Posterior cingulate gyrus (tissue), 11 donors: ENCODE measurements at places on chromosomes 1 and 21.

GRCh38 chr1:167633258-167633944 is 3.4 kb downstream of the RCSD1 start:
- DNase-seq = no peak

- DNase-seq = no peak
These were observed 308.4 kb downstream of the RGS7 start for GRCh38 chr1:241048622-241049021.

GRCh38 chr1:28111157-28111556 is 22.7 kb upstream of the EYA3 start:
- DNase-seq = no peak

DNA sequence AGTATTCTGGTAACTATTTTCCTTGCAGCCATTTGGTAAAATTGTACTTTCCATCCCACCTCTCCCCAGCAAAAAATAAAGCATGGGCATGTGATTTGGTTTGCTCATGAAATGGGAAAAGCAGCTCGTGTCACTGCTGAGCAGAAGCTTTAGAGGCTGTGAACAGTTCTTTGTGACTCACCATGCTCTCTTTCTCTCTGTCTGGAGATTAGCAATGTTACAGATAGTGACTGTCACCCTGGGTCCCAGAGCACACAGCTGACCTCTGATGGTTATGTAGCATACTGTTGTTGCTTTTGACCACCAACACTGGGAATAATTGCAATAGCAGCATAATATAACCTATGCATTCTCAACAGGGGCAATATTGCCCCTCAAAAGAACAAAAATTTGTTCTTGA is 70.6 kb downstream of the RGS2 start:
- DNase-seq = no peak

- DNase-seq = no peak
These were observed 71.5 kb downstream of the USP24 start for GRCh38 chr1:55143684-55144083.

- DNase-seq = no peak
These were observed 309.9 kb downstream of the ADGRL2 start for GRCh38 chr1:82110366-82111254.

- DNase-seq = no peak
These were observed 502 bp downstream of the VANGL2 start for GRCh38 chr1:160400646-160401486.

GRCh38 chr1:8025061-8025670 is 943 bp downstream of the ERRFI1 start:
- no peak for DNase-seq

DNA sequence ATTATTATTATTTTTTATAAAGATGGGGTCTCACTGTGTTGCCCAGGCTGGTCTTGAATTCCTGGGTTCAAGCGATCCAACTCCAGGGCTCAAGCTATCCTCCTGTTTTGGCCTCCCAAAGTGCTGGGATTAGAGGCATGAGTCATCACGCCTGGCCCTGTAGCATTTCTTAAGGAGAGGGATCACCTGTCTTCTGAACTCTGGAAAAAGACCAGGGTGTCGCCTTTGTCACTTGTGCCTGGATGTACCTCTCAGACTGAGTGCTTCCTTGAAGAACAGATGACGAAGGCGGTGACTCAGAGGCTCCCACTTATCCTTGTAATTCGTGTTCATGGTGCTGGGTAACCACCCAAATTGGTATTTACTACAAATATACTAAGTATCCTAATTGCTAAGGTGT is 2.4 kb upstream of the CGN start:
- DNase-seq = no peak

DNA sequence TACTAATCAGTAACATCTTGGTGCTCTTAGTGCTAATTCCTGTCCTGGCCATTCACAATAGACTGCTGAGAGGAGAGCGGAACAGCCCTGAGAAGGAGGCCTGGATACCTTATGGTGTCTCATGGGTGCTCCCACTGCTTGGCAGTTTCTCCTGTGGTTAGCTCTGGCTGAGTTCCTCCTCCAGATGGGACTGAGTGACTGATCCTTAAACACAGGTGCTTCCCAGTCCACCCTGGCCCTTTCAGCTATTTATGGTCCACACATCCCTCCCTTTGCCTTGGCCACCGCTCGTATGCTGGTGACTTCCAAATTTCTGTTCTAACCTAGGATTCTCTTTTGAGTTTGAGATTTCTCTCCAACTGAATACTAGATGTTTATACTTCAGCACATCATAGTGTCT is 157.0 kb upstream of the CACNA1E start:
- DNase-seq = no peak

- DNase-seq = peak; percentile 68
These were observed 17.8 kb upstream of the EPHA2 start for GRCh38 chr1:16173447-16174260.

- no peak for DNase-seq
These were observed 149.0 kb upstream of the C1orf87 start for GRCh38 chr1:60222360-60223115.

- no peak for DNase-seq
These were observed 42.3 kb downstream of the VAMP4 start for GRCh38 chr1:171699531-171699930.

- no peak for DNase-seq
These were observed 641.7 kb downstream of the AJAP1 start for GRCh38 chr1:5296095-5296494.

GRCh38 chr21:27802816-27803475 is 836.1 kb upstream of the ADAMTS5 start:
- no peak for DNase-seq

GRCh38 chr21:36545776-36546511 is 66.0 kb upstream of the CLDN14 start:
- no peak for DNase-seq

- DNase-seq = no peak
These were observed 4.1 kb downstream of the NRIP1 start for GRCh38 chr21:15060543-15061175.

- no peak for DNase-seq
These were observed 454.6 kb upstream of the RUNX1 start for GRCh38 chr21:35503671-35504070.

GRCh38 chr21:14353726-14354125 is 29.2 kb downstream of the HSPA13 start:
- DNase-seq = no peak

DNA sequence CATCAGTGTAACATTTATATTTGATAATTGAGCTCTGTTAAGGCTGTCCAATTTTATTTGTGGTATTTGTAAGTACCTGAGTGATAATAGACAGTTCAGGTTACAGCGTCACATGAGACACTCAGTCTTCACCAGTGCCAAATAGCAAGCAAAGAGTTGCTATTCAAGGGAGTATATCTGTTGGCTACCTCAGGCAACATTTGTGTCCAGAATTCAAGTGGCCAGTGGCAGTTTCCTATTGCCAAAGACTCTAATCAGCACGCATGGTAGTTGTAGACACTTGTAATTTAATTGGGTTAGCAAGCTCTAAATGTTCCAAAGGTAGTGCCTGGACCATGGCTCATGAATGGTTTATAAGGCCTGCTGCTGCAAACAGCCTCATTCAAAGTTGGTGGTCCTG is 1524.3 kb upstream of the B3GALT2 start:
- no peak for DNase-seq

GRCh38 chr1:29332204-29332603 is 95.9 kb downstream of the PTPRU start:
- no peak for DNase-seq

DNA sequence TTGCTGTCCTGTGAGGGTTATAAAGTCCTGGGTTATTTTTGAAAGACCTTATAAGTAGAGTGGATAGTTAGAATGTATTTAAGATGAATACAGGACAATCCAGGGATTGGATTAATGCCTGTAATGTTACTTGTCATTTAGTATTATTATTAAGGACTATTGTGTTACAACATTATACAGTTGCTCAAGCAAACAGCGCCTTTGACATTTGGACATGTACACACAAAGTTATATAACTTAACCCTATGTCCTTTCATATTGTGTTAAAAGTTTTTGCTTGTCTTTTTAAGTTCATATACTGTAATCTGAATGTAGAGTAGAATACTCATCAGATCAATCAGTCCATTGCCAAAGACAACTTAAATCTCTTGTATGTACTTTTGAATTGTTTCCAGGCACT is 2.0 kb downstream of the PRKAA2 start:
- DNase-seq = no peak

GRCh38 chr21:44312089-44312488 is 12.2 kb downstream of the PFKL start:
- DNase-seq = no peak

DNA sequence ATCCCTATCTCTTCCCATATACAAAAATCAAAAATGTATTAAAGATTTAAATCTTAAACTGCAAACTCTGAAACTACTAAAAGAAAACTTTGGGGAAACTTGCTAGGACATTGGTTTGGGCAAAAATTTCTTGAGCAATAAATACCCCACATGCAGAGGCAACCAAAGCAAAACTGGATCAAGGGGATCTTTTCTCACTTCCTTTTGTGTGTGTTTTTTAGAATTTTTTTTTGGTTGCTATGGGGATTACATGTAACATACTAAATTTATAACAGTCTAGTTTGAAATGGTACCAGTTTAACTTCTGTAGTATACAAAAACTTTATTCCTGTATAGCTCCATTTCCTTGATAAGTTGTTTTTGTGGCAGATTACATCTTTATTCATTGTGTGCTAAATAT is 16.8 kb downstream of the MAST2 start:
- no peak for DNase-seq

DNA sequence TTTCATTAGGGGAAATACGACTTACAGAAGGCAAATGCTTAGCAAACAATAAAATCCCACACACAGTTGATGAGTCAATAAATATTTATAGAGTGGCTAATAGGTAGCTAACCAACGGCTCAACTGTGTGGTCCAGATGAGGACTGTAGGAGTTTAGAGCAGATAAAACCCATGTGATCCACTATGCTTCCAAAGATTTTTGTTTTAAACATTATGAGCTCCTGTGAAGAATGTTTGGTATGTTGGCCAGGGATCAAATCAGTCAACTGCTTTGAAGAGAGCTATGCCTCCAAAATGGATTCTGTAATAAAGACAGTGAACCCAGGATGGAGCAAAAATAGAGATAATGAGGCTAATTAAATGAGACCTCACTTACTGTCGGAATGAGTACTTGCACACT is 72.3 kb upstream of the COL11A1 start:
- no peak for DNase-seq

GRCh38 chr21:45571641-45572040 is 29.4 kb upstream of the SLC19A1 start:
- no peak for DNase-seq

DNA sequence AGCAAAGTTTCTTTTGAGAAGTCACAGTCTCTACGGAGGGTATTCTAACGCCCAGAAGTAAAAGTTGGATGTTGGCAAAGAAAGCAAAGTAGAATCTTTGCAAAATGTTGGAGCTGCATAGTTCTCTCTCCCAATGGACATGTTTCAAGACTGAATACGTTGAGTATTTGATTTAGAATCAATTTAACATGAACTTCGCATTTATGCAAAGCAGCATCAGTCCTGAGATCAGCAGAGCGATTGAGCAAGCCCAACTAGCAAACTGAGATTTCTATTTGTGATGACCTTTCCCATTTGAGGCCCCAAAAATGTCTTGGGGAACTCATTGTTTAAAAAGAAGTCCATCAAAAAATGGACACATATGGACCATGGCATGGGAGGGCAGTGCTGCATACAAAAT is 8.0 kb downstream of the RUNX1 start:
- no peak for DNase-seq

- DNase-seq = no peak
These were observed 13.8 kb upstream of the EDEM3 start for GRCh38 chr1:184768467-184768866.

DNA sequence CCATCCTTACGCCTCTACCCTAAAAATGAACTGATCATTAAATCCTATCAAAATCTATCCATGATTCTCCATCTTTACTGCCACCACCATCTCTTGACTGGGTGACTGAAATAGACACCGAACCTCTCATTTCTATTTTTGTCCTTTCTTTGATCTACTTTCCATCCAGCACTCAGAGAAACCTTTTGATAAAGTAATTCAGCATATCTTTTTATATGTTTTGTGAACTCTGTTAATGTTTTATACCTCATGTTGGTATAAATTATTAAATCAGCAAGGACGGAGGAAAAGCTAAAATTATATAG is 13.0 kb downstream of the PCNX2 start:
- no peak for DNase-seq

GRCh38 chr1:145729196-145729595 is 9.9 kb downstream of the CD160 start:
- no peak for DNase-seq

DNA sequence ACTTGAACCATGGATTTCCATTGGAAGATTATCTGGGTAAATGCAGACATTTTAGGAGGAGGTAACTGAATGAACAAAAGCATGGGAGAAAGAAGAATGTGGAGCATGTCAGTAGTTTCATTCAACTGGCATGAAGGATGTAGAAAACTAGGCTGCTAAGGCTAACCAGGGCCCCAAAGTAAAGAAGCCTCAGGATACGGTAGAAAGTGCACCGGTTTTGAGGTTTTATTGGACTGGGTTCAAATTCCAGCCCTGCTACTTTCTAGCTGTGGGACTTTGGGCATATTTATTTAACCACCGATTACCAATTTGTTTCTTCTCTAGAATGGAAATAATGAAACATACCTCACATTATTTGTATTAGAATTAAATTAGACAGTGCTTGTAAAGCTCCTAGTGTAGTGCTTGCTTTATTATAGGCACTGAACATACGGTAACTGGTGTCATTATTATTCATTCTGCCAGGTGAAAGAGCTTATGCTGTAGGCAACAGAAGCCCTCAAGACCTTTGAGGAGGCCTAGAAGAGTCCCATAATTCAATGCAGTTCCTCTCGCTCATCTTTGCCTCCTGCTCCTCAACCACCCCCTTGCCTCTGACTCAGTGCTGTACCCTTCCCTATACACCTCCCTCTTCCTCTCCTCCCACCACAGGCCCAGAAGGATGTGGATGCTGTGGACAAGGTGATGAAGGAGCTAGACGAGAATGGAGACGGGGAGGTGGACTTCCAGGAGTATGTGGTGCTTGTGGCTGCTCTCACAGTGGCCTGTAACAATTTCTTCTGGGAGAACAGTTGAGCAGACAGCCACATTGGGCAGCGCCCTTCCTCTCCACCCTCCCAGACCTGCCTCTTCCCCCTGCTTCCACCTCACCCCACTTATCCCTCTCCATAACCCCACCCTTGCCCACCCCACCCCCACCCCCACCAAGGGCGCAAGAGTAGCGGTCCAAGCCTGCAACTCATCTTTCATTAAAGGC is 2.5 kb upstream of the CHTOP start:
- no peak for DNase-seq

DNA sequence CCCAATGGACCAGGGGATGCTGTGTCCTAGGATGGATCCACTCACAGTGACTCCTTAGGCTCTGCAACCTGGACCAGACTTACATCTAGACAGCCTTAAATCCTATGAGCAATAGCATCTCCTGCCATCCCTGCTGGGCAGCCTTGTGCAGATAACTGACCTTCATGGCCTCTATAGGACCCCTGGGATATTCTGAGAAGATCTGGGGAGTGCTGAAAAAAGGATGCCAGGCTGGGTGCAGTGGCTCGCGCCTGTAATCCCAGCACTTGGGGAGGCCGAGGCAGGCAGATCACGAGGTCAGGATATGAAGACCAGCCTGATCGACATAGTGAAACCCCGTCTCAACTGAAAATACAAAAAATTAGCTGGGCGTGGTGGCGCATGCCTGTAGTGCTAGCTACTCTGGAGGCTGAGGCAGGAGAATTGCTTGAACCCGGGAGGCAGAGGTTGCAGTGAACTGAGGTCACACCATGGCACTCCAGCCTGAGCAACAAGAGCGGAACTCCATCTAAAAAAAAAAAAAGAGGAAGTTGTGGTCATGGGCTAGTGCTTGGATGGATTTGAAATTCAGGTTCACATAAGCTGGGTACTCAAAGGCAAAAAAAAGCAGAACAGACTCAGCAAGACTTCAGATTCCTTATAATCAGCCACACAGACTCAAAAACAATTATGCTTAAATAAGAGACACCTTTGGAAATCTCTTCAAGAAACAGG is 10.9 kb upstream of the SH2D1B start:
- no peak for DNase-seq
